BE2C (cell line): ENCODE measurements at places on chromosomes 4 and X.
A peak's percentile ranks its signal among the peaks of the same experiment; 100 is the strongest.

- DNase-seq, result peak; percentile 53
These were observed 11.8 kb upstream of the HSD17B10 start for GRCh38 chrX:53445977-53446376.

GRCh38 chr4:172521248-172521647 is 647.4 kb upstream of the GALNT7 start:
- no peak for DNase-seq

- no peak for DNase-seq
These were observed 86.8 kb upstream of the NPFFR2 start for GRCh38 chr4:71944956-71945355.

DNA sequence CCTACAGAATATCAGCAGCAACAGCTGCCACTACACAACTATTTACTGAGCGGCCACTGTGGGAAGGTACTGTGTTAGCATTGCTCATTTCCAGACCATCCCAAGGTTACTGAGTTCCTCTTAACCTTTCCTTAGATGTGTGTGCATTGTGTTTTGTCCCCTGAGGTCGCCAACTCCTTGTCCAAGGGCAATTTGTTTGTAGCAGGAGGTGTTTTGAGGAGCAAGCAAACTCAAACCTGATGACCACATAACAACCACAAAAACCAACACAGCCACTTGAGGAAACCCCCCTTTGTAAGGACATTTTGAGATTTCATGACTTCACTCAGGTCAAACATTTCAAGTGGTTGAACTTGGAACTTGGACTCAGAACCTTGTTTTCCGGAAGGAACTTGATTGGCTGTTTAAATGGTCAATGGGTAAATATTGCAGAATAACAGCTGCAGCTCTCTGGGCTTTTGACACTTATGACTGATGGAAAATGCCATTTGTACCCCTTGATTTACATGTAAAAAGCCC is 122.3 kb downstream of the MID1IP1 start:
- no peak for DNase-seq

DNA sequence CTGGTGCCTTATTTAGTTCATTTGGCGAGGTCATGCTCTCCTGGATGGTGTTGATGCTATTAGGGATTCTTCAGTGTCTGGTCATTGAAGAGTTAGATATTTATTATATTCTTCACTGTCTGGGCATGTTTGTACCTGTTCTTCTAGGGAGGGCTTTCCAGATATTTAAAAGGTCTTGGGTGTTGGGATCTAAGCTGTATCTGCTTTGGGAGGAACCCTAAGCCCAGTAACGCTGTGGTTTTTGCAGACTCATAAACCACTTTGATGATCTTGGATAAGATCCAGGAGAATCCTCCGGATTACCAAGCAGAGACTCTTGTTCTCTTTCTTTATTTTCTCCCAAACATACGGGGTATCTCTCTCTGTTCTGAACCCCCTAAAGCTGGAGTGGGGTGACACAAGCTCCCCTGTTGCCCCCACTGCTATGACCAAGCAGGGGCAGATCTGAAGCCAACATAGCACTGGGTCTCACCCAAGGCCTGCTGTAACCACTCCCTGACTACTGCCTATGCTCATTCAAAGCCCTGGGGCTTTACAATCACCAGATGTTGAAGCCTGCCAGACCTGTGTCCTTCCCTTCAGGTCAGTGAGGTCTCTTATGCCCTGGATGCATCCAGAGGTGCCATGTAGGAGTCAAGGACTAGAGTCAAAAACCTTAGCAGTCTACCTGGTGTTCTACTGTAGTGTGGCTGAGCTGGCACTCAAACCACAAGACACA is 187.6 kb downstream of the GUCY2F start:
- no peak for DNase-seq

DNA sequence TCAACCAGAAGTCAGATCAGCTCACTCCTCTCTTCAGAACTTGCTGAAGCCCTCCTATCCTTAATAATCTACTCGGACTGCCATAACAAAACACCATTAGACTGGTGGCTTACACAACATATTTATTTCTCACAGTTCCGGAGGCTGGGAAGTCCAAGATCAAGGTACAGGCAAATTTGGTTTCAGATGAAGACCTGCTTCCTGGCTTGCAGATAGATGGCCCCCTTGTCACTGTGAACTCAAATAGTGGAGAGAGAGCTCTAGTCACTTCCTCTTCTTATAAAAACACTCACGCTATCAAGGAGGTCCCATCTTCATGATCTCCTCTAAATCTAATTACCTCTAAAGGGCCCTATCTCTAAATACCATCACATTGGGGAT is 125.1 kb downstream of the CAMK2D start:
- no peak for DNase-seq

DNA sequence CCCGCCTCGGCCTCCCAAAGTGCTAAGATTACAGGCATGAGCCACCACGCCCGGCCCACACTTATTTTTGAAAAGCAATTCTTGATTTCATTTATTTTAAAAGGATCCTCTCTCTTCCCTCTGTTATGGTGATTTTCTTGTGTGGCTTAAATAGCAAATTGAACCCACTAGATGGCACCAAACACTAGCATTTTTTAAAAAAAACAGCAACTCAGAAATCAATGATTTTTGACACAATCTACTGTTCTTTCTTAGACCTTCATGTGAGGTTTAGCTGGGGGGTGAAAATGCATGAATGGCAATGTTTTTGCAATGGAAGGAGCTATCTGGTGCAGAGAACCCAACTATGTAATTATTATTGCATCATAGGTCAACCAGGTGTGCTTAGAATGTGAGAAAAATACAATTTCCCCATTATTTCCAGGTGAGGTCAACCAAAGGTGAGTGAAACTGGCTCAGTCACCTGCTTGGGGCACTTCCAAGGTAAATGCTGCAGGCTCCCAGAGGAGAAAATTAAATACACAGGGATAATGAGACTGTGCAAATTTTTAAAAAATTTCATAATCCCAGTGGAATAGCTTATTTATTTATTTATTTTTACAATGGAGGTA is 226.7 kb upstream of the PRKX start:
- DNase-seq, result no peak

DNA sequence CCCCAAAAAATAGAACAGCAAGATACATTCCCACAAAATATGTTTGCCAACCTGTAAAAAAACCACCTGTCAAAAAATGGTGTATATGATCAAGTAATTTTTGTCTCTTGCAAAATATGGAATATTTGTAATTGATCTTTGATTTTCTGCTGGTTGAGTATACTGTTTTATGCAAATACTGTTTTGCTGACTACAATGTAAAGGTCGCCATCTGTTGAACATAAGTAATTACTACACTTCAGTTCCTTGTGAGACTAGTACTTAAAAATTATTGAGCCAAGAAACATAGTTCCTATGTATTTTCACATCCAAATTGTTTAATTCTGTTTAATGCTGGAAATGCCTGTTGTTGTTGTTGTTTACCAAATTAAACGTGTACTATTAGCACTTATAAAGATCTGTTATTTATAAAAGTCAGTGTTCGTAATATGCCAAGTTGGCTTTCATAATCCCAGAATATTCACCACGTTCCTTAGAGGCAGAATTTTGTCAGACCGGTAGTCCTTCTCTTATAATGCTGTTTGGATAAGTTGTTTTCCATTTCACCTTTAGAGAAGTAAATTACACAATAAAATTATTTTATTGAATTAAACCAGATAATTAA is 144.2 kb downstream of the PDLIM5 start:
- DNase-seq, result no peak

GRCh38 chrX:150572206-150572605 is 3.8 kb downstream of the MTM1 start:
- DNase-seq, result no peak

DNA sequence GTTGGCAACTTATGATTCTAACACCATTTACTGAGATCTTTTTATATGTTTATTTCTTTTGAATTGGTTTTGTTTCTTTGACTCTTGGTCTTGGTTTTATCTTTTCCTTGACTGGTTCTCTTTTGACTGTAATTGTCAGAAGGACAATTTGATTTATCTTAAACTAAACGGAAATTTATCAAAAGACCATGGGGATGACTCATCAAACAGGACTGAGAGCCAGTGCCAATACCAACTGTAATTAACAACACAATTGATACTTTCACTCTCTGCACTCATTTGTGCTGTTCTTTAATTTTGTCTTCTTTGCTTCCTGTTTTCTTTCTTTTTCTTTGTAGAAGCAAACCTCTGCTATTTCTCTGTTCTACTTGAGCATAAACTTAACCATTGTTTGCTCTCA is 776.8 kb downstream of the CCSER1 start:
- no peak for DNase-seq

- no peak for DNase-seq
These were observed 53.0 kb downstream of the AMELX start for GRCh38 chrX:11346121-11346682.

- DNase-seq, result no peak
These were observed 125.5 kb downstream of the SPRY1 start for GRCh38 chr4:123522081-123522480.

DNA sequence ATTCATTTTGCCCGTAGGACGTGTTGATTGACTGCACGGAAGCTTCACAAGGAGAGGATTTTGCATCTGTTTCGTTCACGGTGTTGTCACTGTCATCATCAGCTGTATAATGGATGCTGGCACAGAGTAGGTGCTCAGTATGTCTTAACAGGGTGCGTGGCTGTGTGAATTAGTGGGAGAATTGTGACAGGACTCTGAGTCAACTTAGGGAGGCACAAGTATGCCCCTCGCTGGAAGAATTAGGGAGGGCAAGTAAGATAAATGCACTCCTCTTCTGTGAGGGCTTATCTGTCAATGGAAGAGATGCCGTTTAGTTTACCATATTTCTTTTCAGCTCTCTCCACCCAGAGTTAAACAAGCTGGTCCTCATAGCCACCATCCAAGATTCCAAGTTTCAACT is 107.2 kb downstream of the TRIML1 start:
- no peak for DNase-seq

GRCh38 chr4:147480891-147481576 is at the start of gene EDNRA:
Gene EDNRA (plus strand): TSS chr4:147481097. CDS start chr4:147485682, 4,585 bp downstream.
- peak; percentile 55 for DNase-seq

GRCh38 chr4:155033604-155034003 is 174.8 kb upstream of the NPY2R start:
- no peak for DNase-seq

DNA sequence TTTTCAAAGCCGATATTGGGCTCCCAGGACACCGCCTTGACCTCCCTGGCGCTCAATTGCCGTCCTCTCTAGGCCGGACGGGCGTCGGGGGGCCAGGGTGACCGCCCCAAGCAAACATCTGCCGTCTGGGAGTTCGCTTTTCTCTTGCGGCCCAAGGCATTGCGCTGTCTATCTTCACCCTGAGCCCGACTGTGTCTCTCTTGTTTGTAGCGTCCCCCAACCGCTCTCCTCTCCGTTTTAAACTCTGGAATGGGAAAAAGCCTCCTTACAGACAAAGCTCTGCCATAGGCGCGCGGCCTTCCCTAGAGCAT is 551 bp upstream of the ARX start:
- no peak for DNase-seq

DNA sequence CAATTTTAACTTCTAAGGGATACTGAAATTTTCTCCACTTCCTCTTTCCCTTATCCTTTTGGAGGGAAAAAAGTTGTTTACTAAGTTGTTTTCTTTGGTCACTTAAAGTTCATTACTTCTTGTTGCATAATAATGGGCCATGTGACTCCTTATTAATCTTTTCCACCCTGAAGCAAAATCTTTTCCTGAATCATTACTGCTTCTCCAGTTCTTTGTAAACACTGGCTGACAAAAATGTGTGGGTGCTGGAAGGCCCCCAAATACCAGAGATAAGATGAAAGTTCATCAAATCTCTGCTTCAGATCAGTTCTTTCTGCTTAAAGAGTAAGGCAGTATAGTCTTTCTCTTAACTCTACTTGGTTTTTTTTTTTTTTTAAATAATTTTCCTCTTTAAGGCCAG is 108.9 kb upstream of the NHS start:
- DNase-seq, result no peak
